Activated T-helper 1 cell treated with anti-CD3 and anti-CD28 coated beads, Interleukin-2, amount 50 U/mL, for 16 hours (primary cell): ENCODE measurements at places on chromosomes 1 and 21.

DNA sequence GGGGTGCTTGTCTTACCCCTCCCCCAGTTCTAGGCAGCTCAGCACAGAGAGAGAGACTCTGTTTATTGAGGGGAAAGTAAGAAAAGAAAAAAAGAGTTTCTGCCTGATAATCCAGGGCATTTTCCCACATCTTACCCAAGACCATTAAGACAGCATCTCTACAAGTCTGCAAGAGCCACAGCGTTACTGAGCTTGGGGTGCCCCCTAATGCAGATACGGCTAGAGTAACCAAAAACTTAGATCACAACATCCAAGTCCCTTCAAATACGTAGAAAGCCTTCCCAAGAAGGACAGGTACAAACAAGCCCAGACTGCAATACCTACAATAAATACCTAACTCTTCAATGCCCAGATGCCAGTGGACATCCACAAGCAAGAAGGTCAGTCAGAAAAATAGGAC, 6.2 kb upstream of the TEX50 start:
- no peak for DNase-seq

- DNase-seq, result no peak
These were observed 130.2 kb downstream of the IFI44 start for GRCh38 chr1:78779831-78780230.

GRCh38 chr1:232789651-232790050, 15.6 kb upstream of the MAP10 start:
- no peak for DNase-seq

GRCh38 chr1:169890761-169891538, 2.7 kb downstream of the SCYL3 start:
- DNase-seq, result no peak

DNA sequence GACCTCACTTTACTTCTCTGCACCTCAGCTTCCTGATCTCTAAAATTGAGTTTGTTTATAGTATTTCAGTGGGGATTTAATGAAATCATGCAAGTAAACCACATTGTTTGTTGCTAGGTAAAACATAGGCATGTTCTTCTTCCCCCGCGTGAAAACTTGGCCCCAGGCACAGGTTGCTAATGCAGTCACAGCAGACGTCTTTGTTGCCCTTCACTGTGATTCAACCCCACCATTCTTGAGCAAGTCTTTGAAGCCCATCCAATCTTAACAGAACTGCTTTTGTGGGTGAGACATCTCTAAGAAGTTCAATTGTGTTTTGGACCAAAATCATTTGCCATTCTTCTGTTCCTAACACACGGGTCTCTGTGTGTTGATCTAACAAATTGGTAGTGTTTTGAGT, 185.5 kb downstream of the ZNF281 start:
- no peak for DNase-seq

DNA sequence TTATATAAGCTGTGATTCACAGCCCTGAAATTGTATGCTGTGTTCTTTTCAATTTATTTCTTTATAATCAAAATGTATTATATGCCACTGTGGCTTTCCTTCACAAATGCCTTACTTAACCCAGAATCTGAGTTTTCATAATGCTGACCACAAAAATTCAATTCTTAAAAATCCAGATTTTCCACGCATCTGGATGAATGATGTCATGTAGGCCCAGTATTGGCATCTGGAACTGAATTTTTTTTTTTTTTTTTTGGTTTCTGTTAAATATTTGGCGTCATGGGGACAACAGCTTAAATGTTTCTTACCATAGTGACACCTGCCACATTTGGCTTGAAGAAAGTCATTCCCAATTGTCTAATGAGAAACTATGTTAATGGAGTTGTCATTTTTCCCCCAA, 296.8 kb downstream of the TM2D1 start:
- no peak for DNase-seq

- no peak for DNase-seq
These were observed 65.6 kb upstream of the PLA2G4A start for GRCh38 chr1:186763107-186763506.

- peak; percentile 30 for DNase-seq
These were observed at the start of gene WNT2B for GRCh38 chr1:112508278-112509004. TSS of gene WNT2B (plus strand) at chr1:112508965. CDS start at chr1:112509263, 298 bp downstream.

- DNase-seq, result no peak
These were observed 242.4 kb upstream of the RAB4A start for GRCh38 chr1:229028544-229028943.

GRCh38 chr1:66276218-66276617, 257.7 kb upstream of the SGIP1 start:
- DNase-seq, result no peak

DNA sequence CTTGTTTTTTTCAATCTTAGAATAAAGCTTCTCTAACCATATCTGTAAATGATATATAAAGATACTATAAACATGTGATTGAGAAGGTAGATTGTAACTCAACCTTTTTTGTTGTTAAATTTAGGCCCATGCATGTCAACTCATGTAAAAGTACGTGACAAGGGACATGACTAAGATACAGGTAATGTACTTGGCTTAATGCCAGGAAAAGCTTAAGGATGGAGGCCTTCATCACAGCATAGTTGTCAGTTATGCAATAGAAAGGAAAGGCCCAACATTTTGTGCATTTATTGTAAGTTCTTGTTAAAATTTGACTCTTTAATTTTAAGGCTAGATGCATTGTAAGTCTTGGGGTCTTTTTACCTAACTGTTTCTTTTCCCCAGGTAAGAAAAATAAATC, 305.1 kb downstream of the LTN1 start:
- no peak for DNase-seq

DNA sequence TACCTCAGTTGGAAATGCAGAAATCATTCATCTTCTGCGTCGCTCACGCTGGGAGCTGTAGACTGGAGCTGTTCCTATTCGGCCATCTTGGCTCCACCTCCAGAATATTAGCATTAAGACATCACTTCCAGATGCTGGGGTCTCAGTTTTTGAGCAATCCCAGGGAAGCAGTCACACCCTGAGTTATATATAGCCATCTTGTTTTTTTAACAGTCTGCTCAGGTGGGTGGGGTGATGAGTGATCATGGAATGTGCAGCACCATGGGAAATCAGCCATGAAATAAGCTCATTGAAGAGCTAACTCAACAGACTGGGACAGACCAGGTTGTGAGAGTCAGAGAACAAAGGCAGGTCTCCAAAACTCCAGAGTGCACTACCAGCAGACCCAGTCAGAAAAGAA, 27.0 kb upstream of the HMGB4 start:
- no peak for DNase-seq

GRCh38 chr1:67019600-67020136, 34.3 kb downstream of the SLC35D1 start:
- no peak for DNase-seq

DNA sequence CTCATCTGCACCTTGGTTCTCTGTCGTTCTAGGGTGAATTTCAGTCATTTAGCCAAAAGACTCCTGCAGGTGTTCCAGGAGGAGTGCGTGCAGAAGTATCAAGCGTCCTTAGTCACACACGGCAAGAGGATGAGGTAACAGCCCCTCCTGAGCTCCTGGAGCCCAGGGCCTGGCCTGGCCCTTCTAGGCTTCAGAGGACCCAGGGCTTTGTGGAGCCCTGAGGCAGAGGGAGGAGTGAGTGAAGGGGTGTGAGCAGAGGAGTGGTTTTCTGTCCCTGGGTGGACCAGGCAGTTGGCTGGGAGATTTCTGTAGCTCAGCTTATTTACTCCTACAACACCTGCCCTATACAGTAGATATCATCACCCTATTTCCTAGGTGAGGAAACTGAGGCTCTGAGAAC, 15.7 kb upstream of the RASSF5 start:
- DNase-seq, result no peak

- DNase-seq, result no peak
These were observed at the start of gene RXRG for GRCh38 chr1:165444897-165445370. TSS of gene RXRG (minus strand) at chr1:165445126. CDS start at chr1:165444893, 233 bp downstream.

DNA sequence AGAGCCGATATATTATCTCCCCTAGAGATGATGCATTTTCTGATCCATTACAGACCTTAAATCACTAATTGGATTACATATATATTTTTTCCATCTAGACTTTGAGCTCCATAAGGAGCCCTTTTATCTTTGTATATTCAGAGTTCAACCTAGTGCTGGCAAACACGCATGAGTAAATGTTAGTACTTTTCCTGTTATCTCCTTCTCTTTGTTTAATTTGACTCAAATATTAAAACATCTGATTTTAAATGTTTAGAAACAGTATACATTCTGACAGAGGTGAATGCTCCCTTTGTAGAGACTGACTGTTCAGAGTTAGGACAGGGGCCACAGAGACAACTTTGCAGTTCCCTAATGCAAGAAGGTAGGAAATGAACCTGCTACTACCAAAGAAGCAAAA, 37.1 kb downstream of the EIF2B3 start:
- no peak for DNase-seq

GRCh38 chr1:22288593-22289241, 145.8 kb upstream of the WNT4 start:
- no peak for DNase-seq

GRCh38 chr1:32464191-32464715, 619 bp upstream of the ZBTB8B start:
- DNase-seq, result no peak

DNA sequence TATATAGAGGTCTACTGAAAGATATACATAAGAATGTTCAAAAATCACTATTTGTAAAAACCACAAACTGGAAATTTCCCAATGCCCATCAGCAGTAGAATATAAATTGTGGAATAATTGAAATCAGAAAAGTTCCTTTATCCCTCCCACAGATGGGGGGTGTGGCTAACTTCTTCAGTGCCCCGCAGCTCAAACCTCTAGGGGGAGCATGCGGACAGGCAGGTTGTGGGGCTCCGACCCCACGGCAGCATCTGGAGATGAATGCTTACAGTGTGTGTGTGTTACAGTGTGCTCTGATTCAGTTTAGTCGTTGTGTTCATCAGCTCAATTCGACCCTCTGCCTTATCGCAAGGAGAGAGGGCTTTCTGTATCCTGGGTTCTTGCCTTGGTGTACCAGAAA, 262.1 kb upstream of the LRRC7 start:
- no peak for DNase-seq

- DNase-seq, result no peak
These were observed 90.8 kb upstream of the TNFSF4 start for GRCh38 chr1:173297798-173298391.
